ENCODE measurements at places on chromosomes 11 and 22.

DNA sequence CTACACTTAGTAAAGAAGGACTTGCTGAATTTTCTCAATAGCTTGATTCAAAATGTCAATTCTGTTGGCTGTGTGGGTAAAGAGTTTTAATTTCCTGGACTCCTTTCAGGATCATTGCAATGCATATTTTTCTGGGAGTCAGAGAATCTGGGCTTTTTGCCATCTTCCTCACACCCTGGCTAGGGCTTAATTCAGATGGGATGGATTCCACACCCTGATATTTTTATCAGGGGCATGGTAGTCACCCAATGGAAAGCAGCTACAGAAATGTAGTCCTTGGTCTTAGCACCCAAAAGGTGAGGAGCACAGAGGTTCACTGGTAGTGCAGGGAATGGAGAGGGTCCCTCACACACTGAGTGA lies 79.3 kb downstream of the SGSM3 start:
- no peak for DNase-seq

GRCh38 chr11:130215531-130216220 lies 56.1 kb downstream of the ST14 start:
- DNase-seq = no peak

DNA sequence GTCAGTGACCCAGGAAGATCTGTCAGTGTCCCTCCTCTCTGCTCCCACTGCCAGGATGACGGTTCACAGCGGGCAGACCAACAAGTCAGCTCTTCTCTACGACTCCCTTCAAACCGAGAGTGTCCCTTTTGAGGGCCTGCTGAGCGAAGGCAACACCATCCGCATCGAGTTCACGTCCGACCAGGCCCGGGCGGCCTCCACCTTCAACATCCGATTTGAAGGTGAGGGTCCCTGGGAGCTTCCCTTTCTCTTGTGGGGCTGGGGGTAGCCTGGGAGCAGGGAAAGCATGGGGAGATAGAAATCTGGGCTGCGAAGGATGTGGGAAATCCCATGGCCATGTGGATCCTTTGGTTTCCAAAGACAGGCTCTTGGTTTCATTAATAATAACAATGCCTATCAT lies 118.4 kb upstream of the ASPHD2 start:
- DNase-seq = no peak

DNA sequence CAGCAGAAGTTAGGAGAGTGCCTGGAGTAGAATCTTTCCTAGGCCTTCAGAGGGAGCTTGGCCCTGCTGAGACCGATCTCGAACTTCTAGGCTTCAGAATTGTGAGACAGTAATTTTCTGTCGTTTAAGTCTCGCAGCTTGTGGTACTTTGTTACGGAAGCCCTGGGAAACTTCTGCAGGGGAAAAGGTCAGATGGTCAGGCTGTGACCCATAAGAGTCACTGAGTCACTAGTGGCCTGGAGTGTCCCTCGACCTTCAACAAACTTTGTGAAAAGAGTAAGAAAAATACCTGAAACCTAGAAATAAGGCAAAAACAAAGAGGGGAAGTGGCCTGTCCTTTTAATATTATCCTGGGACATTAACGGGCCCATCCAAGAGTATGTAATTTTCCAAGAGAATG lies 34.6 kb downstream of the CSNK2A3 start:
- DNase-seq = no peak

- DNase-seq = no peak
Observed at GRCh38 chr11:88655656-88656055, 318.1 kb upstream of the CTSC start.

DNA sequence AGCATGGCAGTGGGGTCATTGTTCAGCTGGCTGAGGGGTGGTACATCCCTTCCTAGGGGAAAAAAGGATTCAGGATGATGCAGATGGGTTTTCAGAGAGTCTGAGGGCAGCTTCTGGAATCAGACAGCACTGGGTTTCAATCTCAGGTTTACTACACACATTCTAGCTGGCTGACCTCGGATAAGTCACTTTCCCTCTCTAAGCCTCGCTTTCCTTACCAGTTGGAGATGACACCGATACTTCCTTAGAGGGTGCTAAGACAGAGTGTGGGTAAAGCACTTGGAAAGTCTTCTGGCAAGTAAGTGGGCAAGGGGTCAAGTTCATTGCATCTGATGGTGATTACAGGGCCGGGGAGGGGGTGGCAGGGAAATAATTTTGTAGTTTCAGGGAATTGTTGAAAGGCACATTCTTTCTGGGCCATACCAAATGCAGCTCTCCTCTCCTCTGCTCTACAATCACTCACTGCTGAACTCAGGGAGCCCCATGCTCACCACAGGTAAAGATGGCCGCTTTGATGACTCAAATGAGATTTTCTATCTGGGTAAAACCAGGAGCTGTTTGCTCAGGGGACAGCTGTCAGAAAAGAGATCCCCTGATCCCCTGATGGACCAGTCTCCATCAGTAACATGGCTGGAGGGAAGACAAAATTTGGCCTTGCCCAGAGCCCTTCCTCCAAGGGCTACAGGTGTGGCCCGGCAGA lies 6.5 kb upstream of the MIAT start:
- DNase-seq = peak; percentile 38

GRCh38 chr11:110230377-110230776 lies 66.0 kb downstream of the RDX start:
- DNase-seq = no peak

DNA sequence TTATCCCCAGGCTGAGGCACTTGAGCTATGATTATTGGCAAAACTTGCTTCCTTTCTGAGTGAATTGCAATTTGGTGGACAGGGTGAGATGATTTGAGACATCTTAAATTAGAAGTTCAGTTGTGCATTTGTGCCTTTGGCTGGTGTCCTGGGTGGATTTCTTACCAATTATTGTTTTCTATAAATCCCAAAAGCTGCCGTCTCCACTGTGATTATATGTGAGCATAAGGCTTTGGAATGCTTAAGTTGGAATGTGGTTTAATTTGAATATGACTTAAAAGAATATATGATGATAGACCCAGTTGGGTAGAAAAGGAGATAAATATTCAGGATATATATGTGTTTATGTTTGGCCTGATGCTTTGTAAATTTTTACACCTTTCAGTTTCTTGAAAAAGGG lies 70.0 kb downstream of the EXT2 start:
- no peak for DNase-seq

DNA sequence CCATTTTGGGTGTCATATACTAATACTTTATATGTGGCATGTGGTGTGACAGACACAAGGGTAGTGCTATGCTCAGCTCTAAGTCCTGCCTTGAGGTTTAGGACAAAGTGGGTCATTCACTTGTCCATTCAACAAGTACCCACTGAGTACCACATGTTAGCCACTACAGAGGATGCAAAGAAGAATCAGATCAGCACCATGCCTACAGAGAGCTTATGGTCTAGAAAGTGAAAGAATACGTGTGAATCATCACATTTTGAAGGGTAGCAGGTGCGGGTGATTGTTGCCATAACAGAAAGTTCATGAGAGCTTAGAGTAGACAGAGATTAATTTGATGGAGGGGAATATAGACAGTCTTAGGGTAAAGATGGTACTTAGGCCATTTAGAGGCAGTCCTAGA lies 18.3 kb downstream of the CLMP start:
- DNase-seq = no peak
